DMS79 treated with DMSO at 0.1 percent for 48 hours (cell line): ENCODE measurements at places on chromosomes 13 and 19.

DNA sequence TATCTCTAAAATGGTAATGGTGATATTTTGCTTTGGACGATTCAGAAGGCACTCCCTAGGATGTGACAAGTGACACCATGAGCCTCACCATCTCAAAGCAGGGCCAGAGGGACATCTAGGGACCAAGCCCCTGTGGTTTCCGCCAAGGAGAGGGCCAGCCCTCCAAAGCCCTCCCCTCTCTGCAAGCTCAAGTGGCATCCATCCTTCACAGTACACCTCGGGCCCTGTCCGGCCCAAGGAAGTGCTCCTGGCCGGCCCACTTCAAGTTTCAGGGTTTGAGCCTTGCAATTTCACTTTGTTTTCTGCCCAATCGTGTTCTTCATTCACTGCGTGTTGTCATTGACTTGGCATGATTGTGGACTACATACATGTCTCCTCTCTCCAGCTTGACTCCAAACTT, 82.5 kb downstream of the TSHZ3 start:
- no peak for DNase-seq

GRCh38 chr13:33258808-33259193, 26.8 kb downstream of the STARD13 start:
- no peak for DNase-seq

GRCh38 chr19:48806518-48806817, 4.4 kb downstream of the BCAT2 start:
- no peak for DNase-seq

DNA sequence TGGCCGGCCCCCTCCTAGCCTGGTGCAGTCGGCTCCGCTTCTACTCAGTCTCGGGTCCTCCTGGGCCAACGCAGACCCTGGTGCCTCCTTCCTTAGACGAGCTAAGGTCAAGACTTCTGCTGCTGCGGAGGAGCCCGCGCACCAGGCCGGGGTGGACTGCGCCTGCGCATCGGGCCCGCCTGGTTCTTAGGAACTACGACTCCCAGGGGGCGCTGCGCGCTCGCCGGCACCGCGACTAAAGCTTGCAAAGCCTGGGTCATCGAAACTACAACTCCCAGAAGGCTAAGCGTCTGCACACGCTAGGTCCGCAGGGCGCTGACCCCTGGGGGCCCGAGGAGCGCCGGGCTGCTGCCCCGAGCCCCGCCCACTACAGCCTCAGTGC, at the start of gene ZNF835:
Gene ZNF835 (minus strand): TSS at position 145 of the 382 bp plus-strand sequence. CDS start 6,559 bp downstream, outside the sequence.
- DNase-seq: peak; percentile 54

- no peak for DNase-seq
Measured at GRCh38 chr19:5782945-5783919, 1.3 kb downstream of the PRR22 start.

DNA sequence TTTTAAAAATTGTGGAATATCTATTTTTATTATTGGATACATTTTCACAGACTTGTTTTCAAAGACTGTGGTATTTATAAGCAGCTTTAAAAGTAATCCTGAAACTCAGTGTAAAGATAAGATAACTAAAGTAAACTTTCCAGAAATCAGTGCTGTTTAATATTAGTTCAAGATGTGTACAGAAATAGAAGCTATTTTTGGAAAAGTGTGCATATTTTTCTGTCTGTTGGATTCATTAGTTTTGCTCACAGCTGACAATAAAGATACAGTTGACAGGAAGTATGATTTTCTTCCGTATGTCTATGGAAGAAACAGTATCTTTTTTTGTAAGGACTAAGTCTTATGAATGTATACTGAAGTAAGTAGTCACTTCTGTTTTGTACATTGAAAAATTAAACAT, 85.9 kb downstream of the GJA3 start:
- no peak for DNase-seq

GRCh38 chr13:99553033-99553432, 51.8 kb downstream of the TM9SF2 start:
- DNase-seq: no peak

- DNase-seq: no peak
Measured at GRCh38 chr19:38773469-38774177, at the start of gene LGALS7. TSS of gene LGALS7 (minus strand) at chr19:38773517. CDS start at chr19:38773492, 25 bp downstream.

- DNase-seq: no peak
Measured at GRCh38 chr13:59360108-59360507, 803.6 kb downstream of the DIAPH3 start.

DNA sequence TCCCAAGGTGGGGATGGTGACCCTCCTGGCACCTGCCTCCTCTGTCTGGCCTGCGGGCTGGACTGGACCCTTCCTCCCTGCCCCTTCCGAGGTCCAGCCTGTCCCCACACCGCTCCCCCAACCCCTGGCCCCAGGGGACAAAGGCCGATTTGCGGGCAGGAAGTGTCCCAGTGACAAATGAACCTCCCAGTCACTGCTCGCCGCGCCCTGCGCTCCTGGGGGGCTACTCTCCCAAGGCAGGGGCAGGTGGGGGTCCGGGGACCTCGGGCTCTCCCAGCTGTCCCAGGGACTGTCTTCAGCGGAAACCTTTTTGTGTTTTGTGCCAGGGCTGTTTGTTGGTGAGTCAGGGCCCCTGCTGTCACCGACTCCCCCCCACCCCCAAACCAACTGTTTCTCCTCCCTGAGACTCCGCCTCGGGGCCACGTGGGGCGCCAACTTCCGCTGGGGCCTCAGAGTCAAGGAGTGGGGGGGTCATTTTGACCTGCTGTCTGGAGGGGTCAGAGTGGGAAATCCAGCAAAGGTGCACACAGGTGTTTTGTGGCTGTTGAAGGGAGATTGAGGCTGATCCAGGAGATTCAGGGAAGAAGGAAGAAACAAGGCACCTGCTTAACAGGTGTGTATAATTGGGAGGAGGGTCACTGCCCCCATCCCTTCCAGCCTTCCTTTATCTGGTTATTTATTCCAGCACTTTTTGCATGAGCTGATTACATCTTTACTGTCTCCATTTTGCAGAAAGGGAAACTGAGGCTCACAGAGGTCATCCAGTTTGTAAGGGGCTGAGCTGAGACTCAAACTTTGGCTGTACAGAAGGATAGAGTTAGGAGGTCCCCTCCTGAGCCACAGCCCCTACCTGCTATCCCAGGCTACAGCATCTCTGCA, 831 bp downstream of the PGPEP1 start:
- DNase-seq: peak; percentile 25

DNA sequence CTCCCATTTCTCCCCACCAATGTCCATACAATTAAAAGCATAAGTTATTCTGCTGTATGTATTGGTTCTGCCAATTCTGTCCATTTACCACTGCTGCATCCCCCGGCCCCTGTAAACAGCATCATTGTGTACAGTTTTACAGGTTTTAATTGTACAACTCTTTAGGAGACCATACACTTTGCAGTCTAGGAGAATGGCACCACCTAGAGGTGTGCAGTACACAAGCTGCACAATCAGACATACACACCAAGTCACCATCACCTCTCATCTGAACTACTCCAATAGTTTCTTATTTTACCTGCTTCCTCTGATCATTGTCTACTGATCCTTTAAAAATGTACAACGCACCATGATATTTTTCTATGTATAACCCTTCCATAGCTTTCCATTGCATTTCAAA, 855.9 kb upstream of the KLHL1 start:
- no peak for DNase-seq

GRCh38 chr13:41713405-41713804, 247.5 kb downstream of the VWA8 start:
- DNase-seq: no peak

- DNase-seq: no peak
Measured at GRCh38 chr19:32916969-32917615, 47.5 kb upstream of the SLC7A9 start.

DNA sequence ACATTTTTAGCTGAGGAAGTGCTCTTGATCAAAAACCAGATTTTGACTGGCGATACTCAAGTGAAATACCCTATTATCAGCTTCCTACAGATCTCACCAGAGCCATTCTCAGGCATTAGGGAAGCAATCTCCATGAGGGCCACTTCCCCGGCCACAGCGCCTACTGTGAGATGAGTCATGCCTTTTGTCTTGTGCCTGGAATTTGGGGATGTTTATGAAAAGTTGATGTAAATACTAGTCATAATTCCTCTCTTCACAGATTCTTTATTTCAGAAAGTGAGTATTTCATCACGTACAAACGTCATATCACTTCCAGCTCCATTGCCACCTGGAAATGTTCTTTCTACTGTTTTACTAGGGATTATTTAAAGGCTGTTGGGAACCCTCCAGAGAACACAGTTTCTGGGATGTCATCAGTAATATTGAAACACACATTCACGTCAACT, 25.3 kb upstream of the SLC46A3 start:
- no peak for DNase-seq

DNA sequence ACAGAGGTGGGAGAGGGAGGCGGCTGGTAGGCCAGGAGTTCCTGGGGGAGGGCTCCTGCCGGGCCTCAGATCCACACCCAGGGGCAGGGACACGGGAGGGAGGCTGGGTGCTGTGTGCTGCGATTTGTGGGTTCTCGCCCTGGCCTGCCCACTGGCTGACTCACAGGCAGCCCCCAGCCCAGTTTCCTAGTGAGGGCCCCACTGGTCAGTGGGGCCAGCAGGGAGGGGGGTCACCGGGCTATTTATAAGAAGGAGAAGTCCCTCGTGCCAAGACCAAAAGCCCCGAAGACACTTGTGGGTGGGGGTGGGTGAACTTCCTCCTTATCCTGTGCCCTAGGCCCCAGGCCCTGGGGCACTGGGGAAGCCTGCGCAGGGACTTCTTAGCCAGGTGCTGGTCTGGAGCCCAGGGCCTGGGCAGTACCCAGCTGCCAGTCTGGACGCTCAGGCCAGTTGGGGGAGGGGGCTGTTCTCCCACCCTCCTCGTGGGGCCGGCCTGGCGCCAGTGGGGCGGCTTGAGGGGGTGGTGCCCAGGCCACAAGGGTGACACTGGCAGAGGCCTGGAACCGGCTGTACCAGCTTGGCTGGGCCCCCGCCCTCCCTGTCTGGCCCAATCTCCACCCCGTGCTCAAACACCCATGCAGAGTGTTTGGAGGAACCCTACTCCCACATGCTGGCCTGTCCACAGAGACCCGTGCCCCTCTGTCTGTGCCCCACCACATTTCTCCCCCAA, 5.0 kb upstream of the JUNB start:
- no peak for DNase-seq

GRCh38 chr19:39968789-39969188, 2.2 kb upstream of the PSMC4 start:
- DNase-seq: no peak

DNA sequence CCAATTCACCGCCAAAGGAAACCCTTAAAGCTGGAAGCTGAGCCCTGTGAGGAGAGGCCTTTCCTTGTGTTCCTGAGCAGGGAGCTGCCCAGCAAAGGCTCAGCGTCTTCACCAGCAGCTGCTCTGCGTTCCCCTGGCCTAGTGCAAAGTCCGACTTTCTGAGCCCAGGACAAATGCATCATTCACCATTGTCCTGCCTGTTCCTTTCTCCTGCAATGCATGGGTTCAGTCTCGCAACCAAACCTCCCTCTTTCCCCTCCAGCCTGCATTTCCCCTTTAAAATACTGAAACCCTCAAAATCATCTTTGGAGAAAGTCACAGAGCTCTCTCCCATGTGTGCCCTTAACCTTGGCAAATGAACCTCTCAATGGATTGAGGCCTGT, 12.9 kb upstream of the TMEM255B start:
- DNase-seq: no peak

DNA sequence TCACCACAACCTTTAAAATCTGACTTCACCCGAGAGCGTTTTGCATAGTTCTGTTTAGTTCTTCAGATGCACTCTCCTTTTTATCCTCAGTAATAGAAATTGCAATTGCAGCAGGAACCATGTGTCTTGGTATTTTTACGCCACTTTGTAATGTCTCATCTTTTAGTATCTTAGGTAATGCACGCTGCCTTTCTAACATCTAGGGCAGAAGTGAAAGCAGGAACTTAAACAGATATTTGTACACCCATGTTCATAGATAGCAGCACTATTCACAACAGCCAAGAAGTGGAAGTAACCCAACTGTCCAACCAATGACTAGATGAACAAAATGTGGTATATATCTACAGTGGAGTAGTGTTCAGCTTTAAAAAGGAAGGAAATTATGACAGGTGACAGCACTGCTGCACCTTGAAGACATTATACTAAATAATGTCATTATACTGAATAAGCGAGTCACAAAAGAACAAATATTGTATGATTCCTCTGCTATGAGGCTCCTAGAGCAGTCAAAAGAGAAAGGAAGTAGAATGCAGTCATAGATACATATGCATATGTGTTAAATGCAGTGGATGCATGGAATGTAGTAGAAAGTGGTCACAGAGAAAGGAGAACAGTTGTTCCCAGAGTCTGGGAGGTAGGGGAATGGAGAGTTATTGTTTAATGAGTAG, 105.9 kb upstream of the GJB6 start:
- DNase-seq: no peak

GRCh38 chr13:108115738-108116137, 99.6 kb downstream of the LIG4 start:
- DNase-seq: no peak

- DNase-seq: no peak
Measured at GRCh38 chr13:48773531-48774275, 120.0 kb downstream of the CYSLTR2 start.

DNA sequence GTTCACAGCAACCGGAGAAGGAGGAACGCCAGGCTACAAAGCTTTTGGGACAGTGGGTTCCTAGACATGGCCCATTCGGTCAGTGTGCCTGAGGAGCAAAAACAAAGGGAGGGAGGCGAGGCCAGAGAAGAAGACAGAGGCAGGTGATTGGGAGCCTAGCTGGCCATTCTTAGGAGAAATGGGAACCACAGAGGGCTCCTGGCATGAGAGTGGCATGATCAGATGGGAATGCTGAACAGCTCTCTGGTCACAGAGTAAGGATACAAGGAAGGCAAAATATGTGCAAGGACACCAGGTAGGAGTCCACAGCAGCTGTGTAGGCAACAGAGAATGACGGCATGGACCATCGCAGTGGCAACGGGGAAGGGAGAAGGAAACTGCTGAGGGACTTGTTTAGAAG, 82.4 kb downstream of the EFNB2 start:
- no peak for DNase-seq

- peak; percentile 15 for DNase-seq
Measured at GRCh38 chr13:78602561-78603239, 652 bp downstream of the POU4F1 start.

GRCh38 chr13:24700539-24700938, 20.3 kb downstream of the ATP12A start:
- DNase-seq: no peak

GRCh38 chr19:32197896-32198882, 147.2 kb upstream of the ZNF507 start:
- no peak for DNase-seq

DNA sequence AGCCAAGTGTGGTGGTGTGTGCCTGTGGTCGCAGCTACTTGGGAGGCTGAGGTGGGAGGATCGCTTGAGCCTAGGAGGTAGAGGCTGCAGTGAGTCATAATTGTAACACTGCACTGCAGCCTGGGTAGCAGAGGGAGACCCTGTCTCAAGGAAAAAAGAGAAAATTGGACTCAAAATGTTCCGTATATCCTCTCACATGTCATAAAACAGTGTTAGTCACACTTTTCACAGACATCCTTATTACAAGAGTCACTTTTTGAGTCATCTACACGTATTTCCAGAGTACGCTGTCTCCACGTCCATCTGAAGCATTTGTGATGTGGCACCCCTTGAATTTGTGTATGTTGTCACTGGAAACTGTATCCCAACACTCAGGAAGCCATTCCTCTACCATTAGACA, 133.0 kb downstream of the SIPA1L3 start:
- no peak for DNase-seq

GRCh38 chr13:41515491-41516139, 58.3 kb downstream of the RGCC start:
- DNase-seq: no peak

GRCh38 chr19:41420101-41420880, 6.9 kb downstream of the B3GNT8 start:
- no peak for DNase-seq
